ENCODE measurements at places on chromosomes 7 and 10. TPM values are rescaled to one million over a fixed set of nuclear protein-coding genes. Genes with fewer than 3 reads are reported as not detected.

DNA sequence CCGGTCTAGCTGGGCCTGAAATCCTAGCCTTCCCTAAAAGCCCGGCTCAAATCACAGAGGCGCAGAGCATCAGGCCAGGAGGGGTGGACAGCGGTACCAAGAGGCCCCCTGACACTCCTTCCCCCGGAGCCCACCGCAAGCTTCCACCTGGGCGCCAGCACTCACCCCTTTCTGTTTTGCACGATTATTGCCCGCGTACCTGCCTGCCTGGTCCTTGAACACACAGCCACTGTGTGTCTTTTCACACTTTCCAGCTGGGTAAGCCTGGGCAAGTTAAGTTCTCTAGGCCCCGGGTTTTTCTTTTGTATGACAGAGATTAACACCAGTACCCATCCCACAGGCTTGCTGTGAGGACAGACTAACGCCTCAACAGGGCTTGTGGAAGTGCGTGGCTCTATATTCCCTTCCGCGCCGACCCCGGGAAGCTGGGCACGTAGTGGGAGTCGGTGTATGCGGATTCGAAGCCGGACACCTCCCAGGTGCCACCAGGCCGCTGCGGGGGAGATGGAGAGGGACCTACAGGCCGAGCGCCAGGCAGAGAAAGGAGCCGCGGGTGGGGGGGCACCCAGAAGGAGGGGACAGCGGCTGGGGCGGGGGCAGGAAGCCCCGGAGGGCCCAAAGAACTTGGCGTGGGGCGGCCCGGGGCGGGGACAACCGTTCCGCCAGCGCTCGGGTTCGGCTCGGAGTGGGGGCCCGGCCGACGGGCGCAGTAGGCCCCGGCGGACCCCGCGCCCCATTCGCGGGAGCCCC, 792 bp downstream of the ZNF746 start:
- no peak for DNase-seq

Gene MEOX2
- polyA plus RNA-seq = 4.5 TPM

DNA sequence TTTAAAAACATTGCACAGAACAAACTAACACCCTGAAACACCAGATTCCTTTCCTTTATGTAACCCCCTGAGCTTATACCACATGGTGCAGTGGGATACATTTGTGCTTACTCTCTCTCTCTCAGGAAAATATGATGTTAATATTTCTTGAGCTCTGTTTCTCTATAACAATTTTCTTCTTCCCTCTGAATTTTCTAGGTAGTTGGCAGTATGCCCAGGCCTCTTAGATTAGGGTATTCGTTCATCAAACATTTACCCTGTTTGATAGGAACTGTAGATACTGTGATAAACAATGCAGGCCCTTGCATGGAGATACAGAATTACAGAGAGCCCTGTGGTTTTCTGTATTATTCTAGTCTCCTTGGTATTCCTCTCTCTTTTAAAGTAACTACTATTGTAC, 567.8 kb downstream of the IPMK start:
- no peak for DNase-seq

Gene ATOH7
- polyA plus RNA-seq = 1.5 TPM

GRCh38 chr10:60138026-60138425, 231.7 kb upstream of the CCDC6 start:
- DNase-seq = no peak

GRCh38 chr7:103547451-103548284, 101.7 kb upstream of the SLC26A5 start:
- no peak for DNase-seq

DNA sequence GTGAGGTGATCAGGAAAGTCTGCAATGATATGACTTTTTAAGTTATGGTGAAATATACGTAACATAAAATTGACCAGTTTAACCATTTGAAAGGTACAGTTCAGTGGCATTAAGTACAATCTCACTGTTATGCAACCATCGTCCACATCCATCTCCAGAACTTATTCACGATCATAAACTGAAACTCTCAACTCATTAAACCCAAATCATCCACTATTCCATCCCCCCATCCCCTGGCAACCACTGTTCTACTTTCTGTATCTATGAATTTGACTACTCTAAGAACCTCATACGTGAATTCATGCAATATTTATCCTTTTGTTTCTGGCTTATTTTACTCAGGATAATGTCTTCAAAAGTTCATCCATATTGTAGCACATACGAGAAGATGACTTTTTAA, 48.4 kb downstream of the TFAM start:
- no peak for DNase-seq

Gene MYL7
- polyA plus RNA-seq = 0.75 TPM

GRCh38 chr10:314871-315270, 179.6 kb downstream of the ZMYND11 start:
- no peak for DNase-seq

DNA sequence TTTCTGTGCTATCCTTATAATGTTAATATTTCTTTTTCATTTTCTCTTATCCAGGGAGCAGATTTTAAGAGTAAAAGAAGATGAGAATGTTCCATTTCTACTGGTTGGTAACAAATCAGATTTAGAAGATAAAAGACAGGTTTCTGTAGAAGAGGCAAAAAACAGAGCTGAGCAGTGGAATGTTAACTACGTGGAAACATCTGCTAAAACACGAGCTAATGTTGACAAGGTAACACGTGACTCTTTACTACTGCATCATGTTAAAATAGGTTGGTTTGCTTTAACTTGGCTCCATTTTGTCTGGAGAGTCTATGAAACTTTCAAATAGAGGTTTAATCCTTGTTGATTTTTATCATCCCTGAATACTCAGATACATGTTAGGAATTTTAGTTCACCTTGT, 73.3 kb downstream of the RALA start:
- DNase-seq = no peak

DNA sequence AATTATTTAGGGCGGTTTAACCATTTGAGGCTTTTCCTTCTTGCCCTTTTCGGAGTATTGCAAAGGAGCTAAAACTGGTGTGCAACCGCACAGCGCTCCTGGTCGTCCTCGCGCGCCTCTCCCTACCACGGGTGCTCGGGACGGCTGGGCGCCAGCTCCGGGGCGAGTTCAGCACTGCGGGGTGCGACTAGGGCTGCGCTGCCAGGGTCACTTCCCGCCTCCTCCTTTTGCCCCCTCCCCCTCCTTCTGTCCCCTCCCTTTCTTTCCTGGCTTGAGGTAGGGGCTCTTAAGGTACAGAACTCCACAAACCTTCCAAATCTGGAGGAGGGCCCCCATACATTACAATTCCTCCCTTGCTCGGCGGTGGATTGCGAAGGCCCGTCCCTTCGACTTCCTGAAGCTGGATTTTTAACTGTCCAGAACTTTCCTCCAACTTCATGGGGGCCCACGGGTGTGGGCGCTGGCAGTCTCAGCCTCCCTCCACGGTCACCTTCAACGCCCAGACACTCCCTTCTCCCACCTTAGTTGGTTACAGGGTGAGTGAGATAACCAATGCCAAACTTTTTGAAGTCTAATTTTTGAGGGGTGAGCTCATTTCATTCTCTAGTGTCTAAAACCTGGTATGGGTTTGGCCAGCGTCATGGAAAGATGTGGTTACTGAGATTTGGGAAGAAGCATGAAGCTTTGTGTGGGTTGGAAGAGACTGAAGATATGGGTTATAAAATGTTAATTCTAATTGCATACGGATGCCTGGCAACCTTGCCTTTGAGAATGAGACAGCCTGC, 3.1 kb downstream of the FZD1 start:
- no peak for DNase-seq

- DNase-seq = no peak
These were observed 1017.0 kb upstream of the KCND2 start for GRCh38 chr7:119256001-119256400.

DNA sequence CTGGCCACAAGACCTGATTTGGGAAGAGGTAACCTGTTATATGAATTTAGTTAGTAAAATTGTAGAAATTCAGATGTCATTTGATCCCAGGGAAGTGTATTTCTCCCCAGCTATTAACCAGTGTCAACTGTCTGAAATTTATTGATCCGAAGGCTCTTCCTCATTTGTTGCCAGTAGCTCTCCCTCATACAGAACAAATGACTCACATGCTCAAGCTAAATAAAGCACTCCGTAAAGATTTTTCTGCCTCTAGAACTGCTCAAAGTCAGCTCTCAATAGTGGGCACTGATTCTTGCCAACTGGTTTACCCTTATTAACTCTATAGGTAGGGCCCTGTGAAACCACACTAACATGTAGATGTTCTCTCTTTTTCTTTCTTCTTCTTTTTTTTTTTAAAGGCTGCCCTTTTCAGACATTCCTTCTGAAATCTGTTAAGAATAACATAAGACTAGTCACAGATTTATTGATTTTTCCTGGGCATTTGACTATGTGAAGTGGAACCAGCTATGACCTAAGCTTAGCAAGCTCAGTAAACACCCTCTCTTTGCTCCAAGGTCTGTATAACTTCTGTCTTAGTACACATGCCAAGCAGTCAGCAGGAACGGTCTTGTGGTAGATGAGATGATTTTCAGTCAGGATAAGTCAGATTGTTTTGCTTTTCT, 21.8 kb downstream of the RPA3 start:
- no peak for DNase-seq

DNA sequence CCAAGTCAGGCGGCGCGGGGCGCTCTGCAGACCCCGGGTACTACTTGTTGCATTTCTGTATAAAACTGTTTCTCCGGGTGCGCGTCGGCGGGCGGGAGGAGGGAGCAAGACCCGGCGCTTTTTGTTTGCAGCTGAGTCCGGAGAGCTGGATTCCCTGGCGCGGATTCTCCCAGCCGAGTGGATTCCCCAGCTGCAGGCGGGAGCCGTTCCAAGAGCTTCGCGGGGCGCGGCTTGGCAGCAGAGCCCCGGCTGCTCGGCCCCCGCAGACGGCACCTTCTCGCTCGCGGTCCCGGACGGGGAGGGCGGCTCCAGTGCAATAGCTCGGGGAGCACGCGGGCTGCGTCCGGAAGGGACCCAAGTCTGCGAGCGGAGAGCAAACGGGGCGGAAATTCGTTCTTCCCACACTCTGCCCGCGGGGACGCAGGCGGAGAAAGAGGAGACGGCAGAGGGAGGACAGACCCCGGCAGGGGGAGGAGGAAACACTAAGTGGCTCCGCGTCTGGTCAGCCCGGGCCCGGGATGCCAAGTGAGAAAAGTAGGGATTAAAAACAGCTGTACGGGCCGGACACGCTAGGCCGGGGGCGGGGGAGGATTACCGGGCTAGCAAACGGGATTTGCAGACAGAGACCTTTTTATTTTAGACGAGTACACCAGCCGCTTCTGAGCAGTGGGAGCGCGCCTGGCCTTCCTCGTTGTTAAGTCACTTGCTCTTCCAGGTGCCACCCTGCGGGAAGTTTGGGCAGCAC, at the start of gene TRIL:
TSS of gene TRIL (minus strand) at position 96 of the 745 bp plus-strand sequence. CDS start 284 bp downstream, outside the sequence.
- peak; percentile 70 for DNase-seq

Gene KLF14
- 0.77 TPM for polyA plus RNA-seq

DNA sequence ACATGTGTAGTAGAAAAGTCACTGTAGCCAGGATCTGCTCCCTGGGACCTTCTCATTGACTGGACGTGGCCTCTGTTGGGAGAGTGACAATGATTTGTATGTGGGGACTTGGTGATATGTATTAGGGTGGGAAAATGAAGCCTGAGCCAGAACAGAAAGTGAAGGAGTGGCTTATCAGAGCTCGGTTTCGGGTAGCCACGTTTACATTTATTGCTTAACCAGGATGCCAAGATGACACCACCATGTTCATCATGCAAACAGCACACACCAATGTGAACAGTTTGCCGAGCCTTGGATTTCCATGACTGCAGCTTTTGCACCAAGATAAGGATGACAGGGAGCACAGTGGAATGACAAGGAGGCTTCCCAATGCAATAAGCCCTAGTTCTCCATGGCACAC, 112.8 kb upstream of the STK17A start:
- DNase-seq = no peak

Gene NXPH1
- polyA plus RNA-seq = 0.23 TPM

Gene ATP6V0A4
- polyA plus RNA-seq = 76.9 TPM

DNA sequence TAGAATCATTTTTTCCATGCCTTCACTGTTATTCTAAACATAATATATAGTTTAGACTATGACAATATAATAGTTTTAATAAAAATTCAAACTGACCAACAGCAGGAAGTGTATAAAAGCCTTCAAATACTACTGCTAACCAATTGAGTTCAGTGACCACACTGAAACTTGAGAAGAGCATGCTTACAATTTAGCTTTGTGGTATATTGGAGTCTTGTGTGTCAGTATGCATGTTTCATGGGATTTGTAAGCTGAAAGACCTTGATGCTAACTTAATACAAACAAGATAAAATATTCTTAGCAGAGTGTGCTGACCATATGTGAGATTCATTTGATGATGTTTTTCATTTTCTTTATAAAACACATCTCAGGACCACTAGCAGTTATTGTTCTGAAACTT, 395.5 kb downstream of the SUGCT start:
- DNase-seq = no peak

DNA sequence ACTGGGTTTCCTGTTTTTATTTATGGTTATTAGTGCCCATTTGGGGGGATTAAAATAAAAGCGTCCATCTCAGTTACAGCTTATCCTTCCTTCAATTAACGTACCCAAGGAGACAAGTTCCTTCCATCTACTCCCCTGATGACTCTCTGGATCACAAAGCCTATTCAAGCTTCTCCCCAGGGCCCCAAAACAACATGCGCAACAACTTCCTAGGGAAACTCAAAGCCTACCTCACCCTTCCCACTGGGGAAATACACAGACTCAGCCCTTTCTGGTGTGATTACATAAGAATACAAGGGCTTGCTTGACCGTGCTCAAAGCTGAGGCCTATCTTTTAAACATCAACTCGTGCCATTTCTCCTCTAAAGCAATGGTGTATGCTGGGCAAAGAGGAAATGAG, 112.4 kb downstream of the CDK6 start:
- DNase-seq = no peak

- peak; percentile 0 for DNase-seq
These were observed 584 bp upstream of the RUNDC3B start for GRCh38 chr7:87627634-87627994.

- DNase-seq = no peak
These were observed 396.7 kb upstream of the SORCS1 start for GRCh38 chr10:107561136-107561650.

GRCh38 chr7:133854739-133855138, 272.4 kb upstream of the LRGUK start:
- DNase-seq = no peak

GRCh38 chr7:65809259-65809981, 63.5 kb upstream of the VKORC1L1 start:
- no peak for DNase-seq

Gene TLX1
- polyA plus RNA-seq = 0.13 TPM

Gene GPRIN2
- polyA plus RNA-seq = 3.2 TPM

Gene LRRTM3
- polyA plus RNA-seq = 6.6 TPM

Gene ORC5
- polyA plus RNA-seq = 25.3 TPM

DNA sequence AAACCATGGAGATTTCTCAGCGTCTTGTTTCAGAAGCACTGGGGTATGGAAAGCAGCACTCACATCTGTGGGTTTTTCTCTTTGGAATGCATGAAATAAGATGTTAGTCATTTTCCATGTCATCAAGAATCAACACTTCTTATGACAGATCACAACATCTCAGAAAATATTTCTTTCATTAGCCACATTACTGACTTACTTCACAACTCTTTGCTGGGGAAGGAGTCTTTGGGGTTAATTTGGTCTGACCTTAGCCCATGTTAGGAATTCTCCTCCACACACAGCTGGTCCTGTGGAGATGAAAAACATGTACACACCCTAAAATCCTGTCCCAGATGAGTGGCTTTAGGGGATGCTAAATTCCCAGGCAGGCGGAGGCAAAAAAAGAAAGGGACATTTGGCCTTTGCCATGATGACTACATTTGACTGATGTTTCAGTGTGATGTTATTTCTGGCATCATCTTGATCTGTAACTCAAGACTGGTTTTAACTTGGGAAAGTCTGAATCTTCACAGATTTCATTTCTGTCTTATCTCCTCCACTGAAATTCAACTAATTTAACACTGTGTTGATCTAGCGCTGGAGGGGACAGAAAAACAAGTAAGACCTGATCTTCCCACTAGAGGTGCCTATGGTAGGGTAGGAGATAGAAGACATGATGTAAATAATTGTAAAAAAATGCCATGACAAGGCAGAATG, 363.2 kb downstream of the PRPF18 start:
- no peak for DNase-seq
